Renal cortex interstitium (tissue), 15 donors: ENCODE measurements at places on chromosomes 6 and 20.

- no peak for DNase-seq
Observed at GRCh38 chr6:170156448-170157375, 134.2 kb downstream of the DLL1 start.

DNA sequence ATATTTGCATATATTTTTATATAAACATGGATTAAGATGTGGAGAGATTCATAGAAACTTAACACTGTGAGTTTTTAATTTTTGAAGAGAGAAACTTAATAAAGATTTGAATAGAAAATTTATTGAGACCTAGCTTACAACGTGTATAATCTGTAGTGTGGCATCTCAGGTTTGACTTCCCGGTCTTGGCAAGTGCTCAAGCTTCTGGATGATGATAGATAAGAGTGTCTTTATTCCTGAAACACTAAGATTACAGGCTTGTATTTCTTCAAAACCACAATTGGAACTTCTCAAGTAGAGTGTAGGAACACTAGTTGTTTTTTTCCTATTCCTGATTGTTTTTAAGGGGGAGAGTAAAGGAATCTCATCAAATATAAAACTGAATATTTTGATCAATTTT, 64.6 kb upstream of the NOTCH4 start:
- no peak for DNase-seq

- no peak for DNase-seq
Observed at GRCh38 chr6:14272737-14273085, 155.1 kb downstream of the CD83 start.

- DNase-seq: no peak
Observed at GRCh38 chr6:5728351-5729079, 278.2 kb downstream of the NRN1 start.

- no peak for DNase-seq
Observed at GRCh38 chr6:149580880-149581279, 14.7 kb downstream of the GINM1 start.

DNA sequence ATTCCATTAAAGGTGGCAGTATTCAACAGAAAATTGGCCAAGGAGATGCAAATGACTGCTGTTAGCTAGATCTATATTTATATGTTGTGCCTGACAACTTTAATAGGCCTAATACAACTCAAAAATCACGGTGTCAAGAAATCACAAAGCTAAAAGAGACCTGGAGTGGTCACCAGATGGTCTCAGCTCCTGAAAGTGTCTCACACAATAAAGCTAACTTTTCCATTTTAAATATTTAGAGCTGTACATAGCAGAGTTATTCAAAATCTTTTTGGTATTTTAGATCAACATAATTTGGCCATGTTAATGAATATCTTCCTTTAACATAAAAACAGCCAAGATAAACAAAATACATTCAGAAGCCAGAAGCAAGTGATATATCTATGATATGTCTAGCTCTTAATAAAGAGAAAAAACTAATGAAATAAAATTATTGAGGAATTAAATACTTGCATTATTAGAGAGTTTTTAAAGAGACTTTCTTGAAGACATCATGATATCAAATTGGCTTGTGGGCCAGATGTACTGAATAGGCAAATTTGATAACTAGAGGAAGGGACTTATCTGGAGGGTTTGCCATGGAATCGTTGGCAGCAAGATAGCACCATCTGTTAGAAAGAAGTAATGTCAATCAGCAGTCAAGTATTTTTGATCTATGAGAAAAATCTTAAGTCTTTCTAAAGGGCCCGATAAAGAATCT, 84.9 kb upstream of the SCAF8 start:
- no peak for DNase-seq

DNA sequence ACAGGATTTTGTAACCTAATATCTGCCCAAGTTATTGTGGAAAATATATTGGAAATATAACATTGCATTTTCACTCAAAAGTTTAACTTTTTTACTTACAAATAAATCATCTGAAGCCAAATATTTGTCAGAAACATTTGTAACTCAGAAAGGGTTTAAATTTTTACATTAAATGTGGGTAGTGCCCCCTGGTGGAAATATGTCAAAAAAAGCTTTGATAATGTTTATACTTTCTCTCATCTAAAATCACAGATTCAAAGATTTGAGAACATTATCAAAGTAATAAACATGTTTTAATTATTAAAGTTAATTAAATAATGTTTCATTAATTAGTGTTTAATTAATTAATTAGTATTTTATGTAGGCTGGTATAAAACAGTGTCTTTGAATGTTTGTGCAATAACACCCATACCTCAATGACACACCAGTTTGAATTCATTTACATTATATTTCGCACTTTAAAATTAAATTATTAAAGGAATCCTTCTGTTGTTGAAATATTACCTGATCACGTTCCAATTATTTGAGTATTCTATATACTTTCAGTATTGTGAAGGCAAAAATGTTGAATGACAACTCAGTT, 320.1 kb upstream of the FKBP1C start:
- peak; percentile 1 for DNase-seq
